ENCODE measurements at places on chromosomes 11 and 22.

DNA sequence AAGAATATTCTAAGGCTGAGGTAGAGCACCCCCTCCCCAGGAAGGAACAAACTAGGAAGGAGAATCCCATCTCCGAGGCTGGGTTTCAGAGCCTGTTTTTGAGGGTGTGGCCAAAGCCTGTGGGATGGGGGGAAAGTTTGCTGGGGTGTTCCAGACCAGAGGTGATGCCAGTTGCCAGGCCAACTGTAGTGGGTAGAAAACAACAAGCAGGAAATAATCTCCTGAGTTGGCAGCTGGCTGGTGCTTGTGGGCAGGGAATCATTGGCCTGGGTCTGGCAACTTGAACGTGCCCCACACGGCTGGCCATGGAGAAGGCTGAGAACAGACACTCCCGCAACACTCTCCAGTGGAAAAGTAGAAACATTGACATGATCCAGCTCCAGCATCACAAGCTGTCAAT, 385.6 kb downstream of the ETS1 start:
- no peak for DNase-seq

- DNase-seq: no peak
Measured at GRCh38 chr11:208181-208916, 841 bp downstream of the RIC8A start.

- no peak for DNase-seq
Measured at GRCh38 chr11:127042445-127042844, 41.9 kb upstream of the KIRREL3 start.

DNA sequence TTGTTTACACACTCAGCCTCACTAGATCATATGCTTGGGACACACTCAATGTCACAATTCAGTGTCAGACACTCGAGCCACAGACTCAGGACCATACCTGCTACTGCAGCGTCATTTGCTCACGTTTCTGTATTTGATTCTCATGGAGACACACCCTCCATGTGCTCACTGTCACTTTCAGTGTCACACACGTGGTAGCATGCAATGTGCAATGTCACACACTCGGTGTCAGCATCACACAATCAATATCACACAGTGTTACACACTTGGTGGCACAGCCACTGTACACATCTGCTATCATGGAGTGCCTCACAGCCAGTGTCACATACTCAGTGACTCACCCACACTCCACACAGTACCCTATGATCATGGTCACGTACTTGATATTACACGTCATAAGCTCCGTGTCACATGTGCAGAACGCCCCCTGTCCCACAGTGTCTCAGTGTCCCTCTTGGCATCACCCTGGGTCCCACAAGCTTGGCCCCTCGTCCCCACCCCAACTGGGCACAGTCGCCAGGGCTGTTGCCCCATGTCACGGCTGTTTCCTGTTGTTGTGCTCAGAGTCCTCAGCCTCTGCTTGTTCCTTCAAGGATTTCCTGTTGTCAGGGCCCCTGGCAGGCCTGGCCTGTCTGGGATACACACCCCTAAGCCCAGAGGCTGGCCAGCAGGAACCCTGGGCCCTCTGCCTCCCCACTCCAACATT, 49.6 kb downstream of the PDE2A start:
- no peak for DNase-seq

All from GM12878 (cell line).